HS-5 (cell line): ENCODE measurements at places on chromosomes 16 and 17.

- DNase-seq: no peak
These were observed 10.5 kb downstream of the CBFB start for GRCh38 chr16:67039260-67040020.

DNA sequence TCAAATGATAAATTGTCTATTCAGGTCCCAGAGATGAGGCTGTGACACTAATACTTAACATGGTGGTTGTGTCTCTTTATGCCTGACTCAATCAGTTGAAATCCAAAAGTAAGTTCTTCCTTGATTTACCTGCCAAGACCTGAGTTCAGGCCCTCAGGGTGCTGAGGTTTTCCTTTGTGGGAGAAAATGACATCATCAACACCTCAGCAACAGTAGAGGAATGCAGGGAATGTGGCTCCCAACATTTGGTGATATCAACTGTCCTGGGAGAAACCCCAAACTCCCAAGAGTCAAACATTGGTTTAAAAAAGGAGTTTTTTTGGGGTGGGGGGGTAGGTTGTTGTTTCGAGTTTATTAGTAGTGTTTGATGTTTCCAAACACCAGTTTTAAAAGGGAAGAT lies 14.7 kb downstream of the RNF43 start:
- peak; percentile 37 for DNase-seq

DNA sequence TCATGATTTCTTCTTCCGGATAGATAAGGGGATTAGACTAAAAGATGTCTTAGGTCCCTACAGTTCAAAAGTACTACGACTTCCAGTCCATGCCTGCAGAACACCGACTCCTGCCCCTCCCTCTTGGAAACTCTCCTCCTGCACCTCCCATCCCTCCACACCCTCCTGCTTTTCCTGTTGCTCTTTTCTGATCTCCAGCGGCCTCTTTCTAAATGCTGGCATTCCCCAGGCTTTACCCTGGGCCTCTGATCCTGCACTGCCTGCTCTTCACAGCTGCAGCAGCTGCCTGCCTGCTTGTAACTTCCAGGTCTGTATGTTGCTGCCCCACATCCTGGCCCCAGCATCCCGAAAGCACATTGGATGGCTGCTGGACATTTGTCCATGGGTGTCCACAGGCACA lies 154.2 kb downstream of the KCNJ12 start:
- DNase-seq: no peak

GRCh38 chr17:76561332-76561731 lies 21.5 kb downstream of the PRCD start:
- no peak for DNase-seq

DNA sequence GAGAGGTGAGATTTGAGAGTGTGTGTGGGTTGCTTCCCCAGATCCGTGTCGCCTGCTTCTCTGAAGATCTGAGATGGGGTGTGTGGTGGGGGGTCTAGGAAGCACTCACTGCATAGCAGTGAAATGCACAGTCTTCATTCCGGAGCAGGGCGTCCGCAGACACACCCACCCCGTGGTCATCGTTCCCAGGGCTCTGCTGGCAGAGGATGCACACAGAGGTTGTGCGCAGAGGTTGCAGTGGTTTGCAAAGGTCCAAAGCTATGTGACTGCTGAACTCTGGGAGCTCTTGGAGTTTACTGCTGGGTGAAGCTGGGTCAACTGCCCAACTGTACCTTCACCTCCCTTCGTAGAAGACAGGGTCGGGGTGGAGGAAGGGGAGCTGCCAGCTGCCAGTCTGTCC lies 135.3 kb downstream of the SNX29 start:
- no peak for DNase-seq

DNA sequence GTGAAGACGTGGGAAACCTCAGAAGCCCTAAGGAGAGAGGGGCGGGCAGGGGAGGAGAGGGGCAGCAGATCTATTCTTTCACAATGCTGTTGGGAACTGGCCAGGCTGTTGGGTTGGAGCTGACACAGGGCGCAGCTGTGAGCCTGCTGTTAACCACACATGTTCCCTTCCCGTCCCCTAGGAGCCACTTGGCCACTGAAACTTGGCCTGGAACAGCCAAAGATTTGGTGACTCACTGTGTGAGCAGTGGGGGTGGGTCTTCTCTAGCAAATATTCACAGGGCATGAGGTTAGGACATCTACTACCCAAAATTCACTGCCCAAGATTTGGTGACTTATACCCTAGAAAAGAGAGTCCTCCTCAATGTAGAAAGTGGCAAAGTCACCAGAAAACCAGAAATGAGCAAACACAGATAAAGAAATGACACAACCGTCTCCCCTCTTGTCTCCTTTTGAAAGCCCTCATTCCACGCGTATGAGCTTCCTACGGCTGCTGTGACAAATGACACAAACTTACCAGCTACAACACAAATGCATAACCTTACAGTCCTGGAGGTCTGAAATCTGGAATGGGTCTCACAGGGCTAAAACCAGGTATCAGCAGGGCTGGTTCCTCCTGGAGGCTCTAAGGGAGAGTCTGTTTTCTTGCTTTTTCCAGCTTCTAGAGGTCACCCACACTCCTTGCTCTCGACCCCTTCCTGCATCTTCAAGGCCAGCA lies 6.3 kb downstream of the TBC1D16 start:
- DNase-seq: no peak

DNA sequence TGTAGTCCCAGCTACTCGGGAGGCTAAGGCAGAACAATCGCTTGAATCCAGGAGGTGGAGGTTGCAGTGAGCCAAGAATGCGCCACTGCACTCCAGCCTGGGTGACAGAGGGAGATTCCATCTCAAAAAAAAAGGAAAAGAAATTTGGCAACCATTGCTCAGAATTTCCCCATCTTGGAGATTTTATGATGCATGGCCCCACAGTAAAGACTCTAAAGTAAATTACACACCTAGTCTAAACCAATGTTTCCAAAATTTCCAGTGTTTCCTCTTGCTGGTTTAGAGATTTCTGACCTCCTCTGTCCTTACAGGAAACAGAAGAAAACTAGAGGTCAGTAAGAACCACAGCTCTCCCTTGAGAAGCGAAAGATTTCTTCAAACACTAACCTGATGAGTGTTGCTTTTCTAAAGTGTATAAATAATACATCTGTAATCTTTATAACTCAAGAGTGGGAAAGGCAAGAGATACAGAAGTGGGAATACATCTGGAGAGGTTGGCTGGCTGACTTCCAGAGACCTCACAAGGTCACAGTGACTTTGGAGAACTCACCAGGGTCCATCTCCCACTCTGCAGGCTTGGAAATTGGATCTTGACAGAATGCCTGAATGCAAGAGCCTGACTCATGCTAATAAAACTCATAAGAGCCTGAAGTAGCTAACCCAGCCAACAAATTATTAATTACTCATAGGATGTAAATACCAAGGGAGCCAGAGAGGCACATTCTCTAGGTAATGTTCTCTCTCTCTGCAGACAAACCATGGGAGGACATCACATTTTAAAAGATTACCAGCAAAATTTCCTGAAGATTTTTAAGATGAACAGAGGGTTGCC lies 8.8 kb downstream of the ADAT1 start:
- DNase-seq: no peak

DNA sequence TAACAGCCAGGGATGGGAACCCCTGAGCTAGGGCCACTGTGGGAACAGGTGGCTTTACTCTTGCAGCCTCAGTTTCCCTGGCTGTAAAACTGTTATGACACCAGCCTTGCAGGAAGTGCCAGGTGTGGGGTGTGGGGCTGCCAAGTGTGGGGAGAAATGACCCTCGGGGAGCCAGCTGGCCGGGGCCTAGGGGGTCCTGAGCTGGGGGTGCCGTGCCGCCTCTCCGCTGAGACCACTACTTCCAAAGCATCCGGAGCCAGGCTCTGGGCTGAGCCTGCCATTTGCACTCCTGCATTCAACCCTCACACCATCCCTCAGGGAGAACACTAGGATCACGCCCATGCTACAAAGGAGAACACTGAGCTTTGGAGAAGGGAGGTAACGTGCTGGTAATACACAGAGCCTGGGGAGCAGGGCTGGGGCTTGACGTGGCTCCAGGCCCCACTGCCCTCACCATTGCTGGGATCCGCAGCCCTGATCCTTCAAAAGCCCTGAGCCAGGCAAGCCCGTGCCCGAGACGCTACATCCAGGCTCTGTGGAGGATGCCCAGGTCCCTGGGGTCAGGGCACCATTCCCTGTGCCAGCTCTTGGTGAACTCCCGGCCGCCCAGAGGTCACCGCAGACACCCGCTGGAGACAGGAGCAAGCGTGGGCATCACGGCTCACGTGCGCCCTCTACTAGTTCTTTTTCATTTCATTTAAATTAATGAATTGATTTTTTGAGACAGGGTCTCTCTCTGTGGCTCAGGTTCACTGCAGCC lies 28.8 kb upstream of the GINS2 start:
- DNase-seq: no peak

DNA sequence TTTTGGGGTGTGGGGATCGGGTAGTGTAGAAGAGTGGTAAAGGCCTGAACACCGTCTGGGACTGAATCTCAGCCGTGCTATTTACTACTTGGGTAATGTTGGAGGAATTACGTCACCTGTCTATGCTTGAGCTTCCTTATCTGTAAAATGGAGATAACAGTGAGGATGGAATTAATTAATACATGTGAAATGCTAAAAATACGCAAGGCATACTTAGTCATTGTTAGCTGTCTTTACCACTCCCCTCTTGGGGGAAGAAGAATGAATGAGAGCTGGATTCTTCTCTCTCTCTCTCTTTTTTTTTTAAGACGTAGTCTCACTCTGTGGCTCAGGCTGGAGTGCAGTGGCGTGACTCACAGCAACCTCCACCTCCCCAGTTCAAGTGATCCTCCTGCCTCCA lies 41.1 kb upstream of the TANGO6 start:
- peak; percentile 76 for DNase-seq

DNA sequence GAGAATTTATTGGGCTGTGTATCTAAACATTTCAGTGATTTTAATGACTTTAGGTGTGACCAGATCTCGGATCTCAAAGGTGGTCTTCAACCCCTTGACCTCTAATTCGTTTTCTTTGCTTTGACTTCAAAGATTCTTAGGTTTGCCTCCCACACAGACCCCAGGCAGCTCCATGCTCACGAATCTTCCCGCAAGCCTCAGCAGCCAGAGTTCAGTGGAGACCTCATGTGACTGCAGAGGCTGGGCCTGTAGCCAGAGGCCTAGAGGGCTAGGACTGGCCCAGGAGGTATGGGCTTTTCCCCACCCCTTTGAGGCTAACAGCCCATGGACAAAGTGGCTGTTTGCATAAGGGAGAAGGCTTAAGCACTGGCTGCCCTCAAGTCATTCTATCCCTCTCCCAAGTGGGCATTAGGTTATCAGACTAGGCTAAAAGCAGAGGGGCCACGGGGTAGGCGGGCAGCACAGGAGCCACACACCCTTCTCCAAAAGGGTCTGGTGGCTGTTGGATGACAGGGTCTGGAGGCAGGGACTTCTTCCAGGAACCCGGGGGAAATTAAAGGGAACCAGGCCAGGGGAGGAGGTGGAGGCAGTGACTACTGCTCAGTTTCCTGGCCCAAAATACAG lies 3.0 kb downstream of the HIRIP3 start:
- no peak for DNase-seq

GRCh38 chr17:27236717-27237315 lies 57.1 kb upstream of the WSB1 start:
- DNase-seq: no peak

- no peak for DNase-seq
These were observed 1.7 kb downstream of the GALR2 start for GRCh38 chr17:76076146-76076764.

DNA sequence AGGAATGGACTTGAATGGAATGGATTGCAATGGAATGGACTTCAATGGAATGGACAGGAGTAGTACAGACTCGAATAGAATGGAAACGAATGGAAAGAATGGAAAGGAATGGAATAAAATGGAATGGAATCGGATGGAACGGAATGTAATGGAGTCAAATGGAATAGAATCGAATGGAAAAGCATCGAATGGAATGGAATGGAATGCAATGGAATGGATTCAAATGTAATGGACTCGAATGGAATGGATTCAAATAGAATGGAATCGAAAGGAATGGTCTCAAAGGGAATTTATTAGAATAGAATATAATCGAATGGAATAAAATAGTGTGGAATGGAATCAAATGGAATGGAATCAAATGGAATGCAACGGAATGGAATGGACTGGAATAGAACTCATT lies 484.9 kb upstream of the WSB1 start:
- DNase-seq: no peak

DNA sequence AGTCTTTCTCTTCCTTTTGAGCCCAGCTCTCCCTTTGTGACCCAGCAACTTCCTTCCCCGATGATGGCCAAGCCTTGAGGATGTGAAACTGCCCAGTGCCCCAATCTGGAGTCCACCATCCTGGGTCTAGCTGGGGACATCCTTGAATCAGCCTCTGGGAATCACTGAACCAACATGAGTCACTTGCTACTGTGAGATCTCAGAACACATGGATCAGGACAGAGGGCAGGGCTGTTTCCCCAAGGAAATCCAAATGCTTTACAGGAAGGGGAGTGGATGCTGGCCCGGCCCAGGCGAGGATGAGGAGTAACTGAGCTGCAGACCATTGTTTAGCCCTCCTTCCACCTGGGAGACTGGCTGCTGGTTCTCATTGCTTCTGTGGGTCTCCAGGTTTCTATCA lies 547.6 kb downstream of the WWOX start:
- no peak for DNase-seq

GRCh38 chr17:13420878-13421277 lies 180.9 kb downstream of the HS3ST3A1 start:
- peak; percentile 82 for DNase-seq

DNA sequence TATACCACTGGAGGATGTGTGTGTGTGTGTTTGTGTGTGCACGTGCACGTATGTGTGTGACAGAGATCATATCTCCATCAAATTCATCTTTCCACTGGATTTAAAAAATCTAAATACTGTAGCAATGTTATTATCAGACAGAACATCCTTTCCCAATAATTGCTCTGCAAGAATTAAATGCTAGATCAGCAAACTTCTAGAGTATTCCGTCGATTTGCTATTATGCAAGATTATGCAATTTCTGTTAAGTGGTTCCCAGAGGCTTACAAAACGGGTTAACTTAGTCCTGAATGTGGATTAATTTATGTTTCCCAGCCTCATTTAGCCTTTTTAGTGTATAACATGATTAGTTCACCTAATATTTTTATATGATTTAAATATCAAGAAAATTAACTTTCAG lies 44.5 kb upstream of the CNTNAP4 start:
- no peak for DNase-seq

DNA sequence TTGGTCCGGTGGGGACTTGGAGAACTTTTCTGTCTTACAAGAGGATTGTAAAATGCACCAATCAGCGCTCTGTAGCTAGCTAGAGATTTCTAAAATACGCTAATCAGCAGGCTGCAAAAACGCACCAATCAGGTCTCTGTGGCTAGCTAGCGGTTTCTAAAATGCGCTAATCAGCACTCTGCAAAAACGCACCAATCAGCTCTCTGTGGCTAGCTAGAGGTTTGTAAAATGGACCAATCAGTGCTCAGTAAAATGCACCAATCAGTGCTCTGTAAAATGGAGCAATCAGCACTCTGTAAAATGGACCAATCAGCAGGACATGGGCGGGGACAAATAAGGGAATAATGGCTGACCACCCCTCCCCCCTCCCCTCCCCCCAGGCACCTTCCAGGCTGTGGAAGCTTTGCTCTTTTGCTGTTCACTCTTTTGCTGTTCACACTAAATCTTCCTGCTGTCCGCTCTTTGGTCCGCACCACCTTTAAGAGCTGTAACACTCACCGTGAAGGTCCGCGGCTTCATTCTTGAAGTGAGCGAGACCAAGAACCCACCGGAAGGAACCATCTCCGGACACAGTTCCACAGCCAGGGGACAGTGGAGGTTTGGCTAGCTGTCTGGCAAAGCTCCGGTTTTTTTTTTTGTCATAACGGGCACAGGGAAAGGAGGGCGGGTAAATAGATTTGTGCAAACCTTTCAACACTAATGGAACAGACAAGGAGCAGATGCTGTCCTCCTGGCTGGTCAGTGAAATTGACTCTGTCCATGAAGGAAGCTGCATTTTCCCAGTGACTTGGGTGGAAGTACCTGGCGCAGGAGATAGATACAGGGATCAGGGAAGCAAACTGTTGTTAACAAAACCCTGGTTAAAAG lies 8.3 kb downstream of the PITPNC1 start:
- DNase-seq: no peak
